IPS DF 19.7 (cell line): ENCODE measurements at places on chromosomes 1 and 21.

DNA sequence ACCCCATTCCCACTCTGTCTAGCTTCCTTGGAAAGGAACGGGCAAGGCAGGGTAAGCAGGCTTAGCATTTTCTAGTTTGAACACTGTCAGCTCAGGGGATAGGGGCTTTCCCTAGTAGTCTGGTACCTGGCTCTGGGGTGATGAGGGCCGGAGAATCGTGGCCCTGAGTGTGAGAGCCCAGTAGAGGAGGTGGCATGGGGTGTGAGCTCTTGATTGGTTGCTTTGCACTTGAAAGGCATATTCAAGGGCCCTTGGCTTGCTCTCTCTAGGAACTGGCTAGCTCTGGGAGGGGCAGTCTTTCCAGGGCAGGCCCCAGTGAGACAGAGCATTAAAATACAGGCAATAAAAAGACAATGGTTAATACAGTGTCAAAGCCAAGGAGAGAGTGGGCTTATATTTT lies 10.8 kb upstream of the EXTL1 start:
- DNase-seq: no peak

DNA sequence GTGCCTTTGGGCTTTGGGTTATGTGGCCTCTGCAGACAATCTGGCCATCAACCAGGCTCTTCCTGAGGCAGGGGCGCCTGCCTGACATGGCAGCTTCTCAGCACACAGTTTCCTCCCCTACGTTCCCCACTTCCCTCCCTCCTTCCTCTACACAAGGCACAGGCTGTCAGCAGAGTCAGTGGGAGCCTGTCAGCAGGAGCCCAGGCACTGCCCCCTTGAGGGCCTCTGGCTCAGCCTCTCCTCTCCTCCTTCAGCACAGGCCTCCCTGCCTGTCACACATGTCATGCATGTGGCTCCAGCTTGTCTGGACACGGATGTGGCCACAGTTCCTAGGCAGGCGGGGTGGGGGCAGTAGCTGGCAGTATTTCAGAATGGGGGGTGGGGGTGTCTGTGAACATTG lies 52.2 kb upstream of the ARTN start:
- DNase-seq: no peak

DNA sequence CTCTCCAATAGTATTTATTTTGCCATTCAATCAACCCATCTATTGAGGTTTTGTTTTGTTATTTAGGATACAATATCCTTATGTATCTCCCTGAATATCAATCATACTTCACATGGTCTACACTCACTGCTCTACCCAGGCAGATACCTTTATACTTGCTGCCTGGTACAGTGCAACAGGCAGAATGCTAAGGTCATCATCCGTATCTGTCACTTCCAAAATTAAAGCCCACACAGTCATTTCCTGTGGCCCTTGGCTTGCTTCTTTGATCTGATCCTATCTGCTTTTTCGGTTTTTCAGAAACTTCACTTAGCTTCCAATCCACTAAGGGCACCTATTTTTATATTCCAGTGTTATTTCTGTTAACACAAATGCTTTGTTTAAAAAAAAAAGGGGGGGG lies 22.3 kb upstream of the ZZZ3 start:
- DNase-seq: no peak

- no peak for DNase-seq
Measured at GRCh38 chr21:44459712-44460440, 4.6 kb downstream of the LRRC3 start.

DNA sequence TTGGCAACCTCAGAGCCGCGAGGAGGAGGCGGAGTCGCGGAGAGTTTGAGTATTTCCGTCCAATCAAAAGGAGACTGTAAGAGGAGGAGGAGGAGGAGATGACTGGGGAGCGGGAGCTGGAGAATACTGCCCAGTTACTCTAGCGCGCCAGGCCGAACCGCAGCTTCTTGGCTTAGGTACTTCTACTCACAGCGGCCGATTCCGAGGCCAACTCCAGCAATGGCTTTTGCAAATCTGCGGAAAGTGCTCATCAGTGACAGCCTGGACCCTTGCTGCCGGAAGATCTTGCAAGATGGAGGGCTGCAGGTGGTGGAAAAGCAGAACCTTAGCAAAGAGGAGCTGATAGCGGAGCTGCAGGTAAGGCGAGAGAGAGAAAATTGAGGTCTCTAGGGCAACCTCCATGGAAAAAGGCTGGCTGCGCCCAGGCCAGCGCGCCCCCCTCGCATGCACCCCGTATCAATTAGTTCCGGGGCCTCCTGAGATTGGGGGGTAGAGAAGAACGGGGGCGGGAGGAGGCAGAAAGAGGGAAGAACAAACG lies at the start of gene PHGDH:
Gene PHGDH, plus strand, starts transcription at position 131 of the 538 bp plus-strand sequence. Its CDS starts 89 bp downstream, at position 220.
- peak; percentile 75 for DNase-seq
